Stimulated activated CD8-positive, alpha-beta memory T cell treated with anti-CD3 and anti-CD28 coated beads, Interleukin-7, amount 100 ng/mL, for 1 hour (primary cell): ENCODE measurements at places on chromosomes 4 and X.

- DNase-seq = no peak
Measured at GRCh38 chrX:83658731-83659130, 150.6 kb downstream of the POU3F4 start.

DNA sequence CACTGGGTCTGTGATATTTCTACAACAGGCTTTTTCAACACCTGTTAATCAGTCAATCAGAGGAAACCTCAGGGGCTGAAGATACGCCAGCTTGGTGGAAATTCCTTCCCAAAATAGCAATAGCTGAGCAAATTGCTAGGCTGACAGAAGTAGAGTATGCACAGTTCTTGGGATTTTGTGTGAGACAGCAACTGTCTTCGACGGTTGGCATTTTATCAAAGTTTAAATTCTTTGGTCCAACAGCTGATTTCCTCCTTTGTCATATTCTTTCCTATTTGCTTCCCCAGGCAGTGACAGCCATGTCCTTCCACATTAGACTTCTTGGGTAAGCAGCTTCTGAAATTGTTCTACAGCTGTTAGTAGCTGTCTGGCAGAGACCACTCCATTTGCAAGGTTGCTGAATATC lies 8.0 kb upstream of the PALLD start:
- DNase-seq = no peak

DNA sequence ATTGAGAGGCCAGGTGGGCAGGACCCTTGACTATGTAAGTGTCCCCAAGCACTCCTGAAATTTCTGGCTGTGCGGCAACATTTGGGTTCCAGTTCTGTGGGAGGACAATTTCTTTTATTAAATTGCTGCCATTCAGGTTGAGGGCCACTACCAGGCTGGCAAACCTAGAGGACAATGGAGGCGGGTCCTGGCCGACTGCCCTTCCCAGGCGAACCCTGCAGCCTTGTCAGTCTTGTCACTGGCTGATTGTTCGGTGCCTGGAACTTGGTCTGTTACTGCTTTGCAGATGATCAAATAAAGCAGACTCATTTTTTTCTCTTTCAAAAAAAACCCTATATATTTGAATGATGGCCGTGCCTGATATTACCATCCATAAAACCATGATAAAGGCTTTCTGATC lies 6.6 kb upstream of the TMEM128 start:
- DNase-seq = no peak

- DNase-seq = no peak
Measured at GRCh38 chr4:21921526-21922180, 26.9 kb downstream of the KCNIP4 start.

DNA sequence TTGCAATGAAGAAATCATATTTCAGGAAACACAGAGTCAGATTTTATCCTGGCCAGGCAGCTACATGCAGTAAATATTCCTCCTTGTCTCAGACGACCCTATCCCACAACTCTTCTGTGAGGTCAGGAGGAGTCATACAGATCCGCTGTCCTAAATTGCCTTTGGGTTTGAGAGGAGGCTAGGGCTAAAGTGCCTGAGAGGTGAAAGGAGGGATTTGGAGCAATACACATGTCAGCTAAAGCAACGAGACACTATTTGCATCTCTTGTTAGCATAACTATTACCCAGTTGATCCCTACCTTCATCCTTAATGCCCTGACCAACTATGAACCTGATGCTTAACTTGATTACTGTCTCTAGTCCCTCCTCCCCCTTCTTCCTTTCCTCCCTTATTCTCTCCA lies 98.6 kb downstream of the TBC1D19 start:
- DNase-seq = no peak

GRCh38 chr4:55837903-55838302 lies 15.5 kb upstream of the EXOC1 start:
- DNase-seq = no peak

- no peak for DNase-seq
Measured at GRCh38 chrX:78886550-78886949, 58.6 kb upstream of the P2RY10 start.

- DNase-seq = no peak
Measured at GRCh38 chrX:22699581-22700091, 300.1 kb upstream of the DDX53 start.

GRCh38 chr4:182018691-182019090 lies 224.5 kb upstream of the TENM3 start:
- DNase-seq = no peak

DNA sequence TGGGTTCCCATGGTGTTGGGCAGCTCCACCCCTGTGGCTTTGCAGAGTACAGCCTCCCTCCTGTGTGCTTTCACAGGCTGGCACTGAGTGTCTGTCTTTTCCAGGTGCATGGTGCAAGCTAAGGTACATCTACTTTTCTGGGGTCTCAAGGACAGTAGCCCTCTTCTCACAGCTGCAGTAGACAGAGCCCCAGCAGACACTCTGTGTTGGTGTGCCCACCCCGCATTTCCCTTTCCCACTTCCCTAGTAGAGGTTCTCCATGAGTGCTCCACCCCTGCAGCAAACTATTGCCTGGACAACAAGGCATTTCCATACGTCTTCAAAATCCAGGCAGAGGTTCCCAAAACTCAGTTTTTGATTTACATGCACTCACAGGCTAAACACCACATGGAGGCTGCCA lies 143.0 kb downstream of the TECRL start:
- no peak for DNase-seq

DNA sequence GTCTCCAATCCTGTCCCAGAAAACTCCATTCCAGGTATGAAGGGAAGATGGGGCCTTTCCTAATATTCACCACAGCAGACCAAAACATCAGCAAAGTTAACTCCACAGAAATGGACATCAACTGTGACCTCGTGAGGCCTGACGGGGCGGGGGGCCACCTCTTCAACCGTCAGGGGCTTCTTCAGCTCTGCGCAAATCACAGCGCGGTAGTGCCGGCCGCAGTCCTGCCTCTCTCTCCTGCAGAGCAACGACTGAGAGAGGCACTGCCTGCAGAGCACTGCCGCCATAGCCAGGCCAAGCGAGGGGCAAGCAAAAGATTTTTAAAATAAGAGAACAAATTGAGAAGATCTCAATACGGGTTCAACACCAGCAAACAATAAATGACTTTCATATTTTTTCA lies 226.2 kb downstream of the STPG2 start:
- no peak for DNase-seq

DNA sequence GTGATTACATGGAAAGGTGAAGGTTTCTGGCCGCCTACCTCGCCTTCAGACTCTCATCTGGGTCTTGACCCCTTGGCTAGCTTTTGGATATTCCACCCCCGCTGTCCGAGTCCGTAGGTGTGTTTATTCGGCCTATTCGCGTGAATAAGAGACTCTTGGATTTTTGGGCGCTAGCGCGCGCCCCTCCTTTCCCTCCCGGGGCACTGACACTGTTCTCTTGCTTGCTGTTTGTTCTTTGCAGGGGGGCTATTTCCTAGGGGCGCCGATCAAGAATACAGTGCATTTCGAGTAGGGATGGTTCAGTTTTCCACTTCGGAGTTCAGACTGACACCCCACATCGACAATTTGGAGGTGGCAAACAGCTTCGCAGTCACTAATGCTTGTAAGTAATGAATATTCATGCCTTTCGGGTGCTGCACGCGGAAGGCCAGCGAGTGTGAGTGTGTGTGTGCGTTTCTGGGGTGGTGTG lies 932 bp downstream of the GRIA2 start:
- DNase-seq = no peak

DNA sequence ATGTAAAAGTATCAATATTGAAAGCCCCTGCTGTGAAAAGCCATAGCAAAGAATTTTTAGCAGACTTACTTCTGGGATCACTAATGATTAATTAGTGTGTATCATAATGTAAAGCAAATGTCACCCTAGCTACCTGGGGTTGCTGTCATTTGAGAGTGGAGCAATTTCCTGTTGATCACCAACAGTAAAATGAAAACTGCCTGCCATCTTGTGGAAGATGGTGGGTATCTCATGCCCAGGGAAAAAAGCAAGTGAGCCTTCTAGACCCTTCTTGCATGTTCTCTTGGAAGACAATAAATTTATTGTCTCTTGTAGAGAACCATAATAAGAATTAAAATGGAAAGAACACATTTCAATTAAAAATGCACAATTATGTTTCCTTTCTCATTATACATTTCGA lies 360.2 kb downstream of the ZIC3 start:
- DNase-seq = no peak

DNA sequence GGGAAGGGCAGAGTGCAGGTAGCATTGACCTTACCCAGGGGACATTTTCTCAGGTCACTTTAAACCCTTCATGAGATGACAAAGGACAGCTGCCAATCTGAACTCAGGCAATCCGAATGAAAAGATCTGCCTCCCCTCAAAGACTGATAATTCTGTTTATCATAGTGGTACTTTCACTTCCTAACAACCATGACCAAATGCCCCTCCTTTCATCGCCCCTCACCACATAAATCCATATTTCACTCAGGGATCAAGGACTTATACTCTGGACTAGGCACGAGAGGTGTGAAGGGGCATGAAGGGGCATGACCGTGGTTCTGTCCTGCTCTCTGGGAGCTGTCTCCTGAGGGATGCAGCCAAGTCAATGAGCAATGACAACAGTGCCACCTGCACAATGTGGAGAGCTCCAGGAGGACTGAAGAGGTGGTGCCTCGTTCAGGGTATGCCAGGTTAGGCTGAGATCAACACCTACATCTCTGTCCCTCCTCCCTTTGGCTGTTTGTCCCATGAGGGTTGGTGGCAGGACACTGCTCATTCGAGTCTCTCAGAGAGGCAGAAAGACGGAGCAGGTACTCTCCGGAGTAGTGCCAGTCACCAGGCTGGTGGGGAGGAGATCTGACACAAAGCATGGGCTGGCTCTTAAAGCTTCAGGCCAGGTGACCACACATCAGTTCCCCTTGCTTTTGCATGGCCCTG lies 12.5 kb downstream of the HS3ST1 start:
- no peak for DNase-seq

- DNase-seq = no peak
Measured at GRCh38 chr4:102169345-102169744, 175.9 kb downstream of the SLC39A8 start.

DNA sequence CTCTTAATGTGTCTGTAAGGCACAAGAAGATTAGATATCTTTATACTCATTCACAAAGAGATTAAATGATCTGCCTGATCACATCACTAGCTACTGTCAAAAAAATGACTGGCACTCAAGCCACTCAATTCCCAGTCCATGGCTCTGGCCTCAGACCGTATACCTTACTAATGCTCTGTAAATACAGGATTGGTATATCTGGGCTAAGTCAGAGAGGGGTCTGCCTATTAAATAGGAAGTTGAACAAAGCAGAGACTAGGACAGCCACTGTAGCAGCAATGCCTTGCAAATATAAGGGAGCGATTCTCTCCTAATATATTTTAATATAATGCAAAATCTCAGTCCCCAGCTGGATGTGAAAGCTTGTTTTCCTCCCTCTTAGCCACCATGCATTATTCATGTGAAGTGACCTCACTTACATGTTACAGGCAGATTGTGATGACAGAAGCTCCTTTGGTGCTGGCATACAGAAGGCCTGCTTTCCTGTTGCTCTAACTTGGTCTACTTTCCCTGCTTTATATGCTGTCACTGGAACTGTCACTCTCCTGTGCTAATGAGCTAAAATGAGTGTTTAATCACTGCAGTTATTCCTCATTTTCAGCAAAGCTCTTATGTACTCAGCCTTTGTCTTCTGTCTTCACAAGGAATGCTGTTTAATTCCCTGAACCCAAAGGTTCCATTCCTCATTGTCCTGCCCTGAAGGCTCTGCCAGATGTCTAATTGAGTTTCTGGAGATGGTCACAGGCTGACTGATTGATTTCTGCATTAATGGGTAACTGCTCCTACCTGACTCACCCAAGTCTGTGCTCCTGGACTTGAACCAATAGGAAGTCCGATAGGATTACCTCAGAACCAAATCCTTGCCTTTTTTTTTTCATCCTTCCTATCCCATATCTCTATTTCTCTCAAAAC lies 578.2 kb downstream of the KLHL13 start:
- DNase-seq = no peak

DNA sequence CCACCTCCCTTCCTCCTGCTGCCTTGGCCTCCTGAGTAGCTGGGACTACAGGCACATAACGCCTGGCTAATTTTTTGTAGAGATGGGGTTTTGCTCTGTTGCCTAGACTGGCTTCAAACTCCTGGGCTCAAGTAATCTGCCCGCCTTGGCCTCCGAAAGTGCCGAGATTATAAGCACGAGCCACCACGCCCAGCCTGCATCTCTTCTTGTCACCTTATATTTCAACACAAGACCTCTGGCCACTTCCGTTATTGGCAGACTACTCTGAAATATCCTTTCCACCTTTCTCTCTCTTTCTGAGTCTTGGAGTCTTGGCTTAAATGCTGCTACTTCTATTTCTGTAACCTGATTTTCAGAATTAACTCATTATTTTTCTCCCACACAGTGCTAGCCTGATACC lies 5.6 kb downstream of the KIAA0232 start:
- DNase-seq = no peak

DNA sequence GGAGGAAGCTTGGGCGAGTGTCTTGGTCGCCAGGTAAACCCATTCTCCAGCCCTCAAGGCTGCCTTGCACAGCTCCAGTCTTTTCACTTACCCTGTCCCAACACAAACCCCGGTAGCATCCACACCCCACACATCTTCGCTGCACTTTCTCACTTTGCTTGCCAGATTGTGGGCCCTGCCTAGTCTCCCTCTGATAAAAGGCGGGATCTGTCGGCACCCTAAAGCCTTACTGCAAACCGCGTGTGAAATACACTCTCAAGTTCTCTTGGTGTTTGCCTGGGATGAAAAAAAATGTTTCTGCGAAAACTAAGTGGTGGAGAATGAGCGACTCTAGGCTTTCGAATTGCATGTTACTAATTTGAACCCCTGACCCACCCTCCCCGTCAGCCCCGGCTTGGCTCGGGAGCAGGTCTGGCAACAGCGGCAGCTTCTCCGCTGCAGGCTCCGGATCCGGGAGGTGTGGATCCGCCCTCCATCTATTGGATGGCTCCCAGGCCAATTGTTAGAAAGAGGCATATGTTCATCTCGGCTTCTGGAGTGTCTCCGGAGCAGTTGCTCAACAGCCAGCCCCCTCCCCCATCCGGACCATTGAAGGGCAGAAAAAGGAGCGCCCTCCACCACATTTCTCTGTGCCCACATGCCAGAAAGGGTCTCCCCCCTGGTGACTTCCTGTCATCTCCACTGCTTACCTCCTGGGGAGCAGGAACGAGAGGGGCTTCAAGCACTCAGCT lies 3.0 kb upstream of the CITED1 start:
- DNase-seq = no peak

DNA sequence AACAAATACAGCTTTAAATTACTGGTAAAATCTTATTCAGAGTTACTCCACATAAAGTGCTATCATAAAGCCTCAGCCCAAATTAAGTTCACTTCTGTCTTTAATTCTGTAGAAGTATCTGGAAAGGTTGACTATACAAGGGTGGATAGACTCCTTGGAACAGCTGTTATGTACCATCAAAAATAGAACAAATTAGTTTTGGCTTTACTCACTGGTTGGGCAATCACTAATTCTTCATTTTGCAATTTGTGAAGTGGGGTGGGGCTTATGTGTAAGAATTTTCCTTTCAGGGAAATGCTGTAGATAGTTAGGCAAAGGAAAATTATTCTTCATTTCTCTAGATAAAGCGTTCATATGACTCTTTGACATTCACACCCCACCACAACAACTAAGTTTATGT lies 7.8 kb downstream of the DIAPH2 start:
- no peak for DNase-seq

- no peak for DNase-seq
Measured at GRCh38 chr4:117771647-117772337, 262.5 kb upstream of the NDST3 start.
